Fibroblast of the aortic adventitia (primary cell): ENCODE measurements at places on chromosomes 2 and 18. TPM values are rescaled to one million over a fixed set of nuclear protein-coding genes. Genes with fewer than 3 reads are reported as not detected.

Gene TRIM43
- total RNA-seq, result not detected in 2 replicates

Gene C1QL2
- total RNA-seq, result not detected in 2 replicates

Gene UGT1A4
- not detected in 2 replicates for total RNA-seq

Gene GCG
- total RNA-seq, result not detected in 2 replicates

Gene TXNDC2
- total RNA-seq, result 0.16 and 0.27 TPM in 2 replicates
